ENCODE measurements at places on chromosomes 1 and 21. TPM values are rescaled to one million over a fixed set of nuclear protein-coding genes. Genes with fewer than 3 reads are reported as not detected.

LEFTY1 gene
- total RNA-seq = not detected

FCRLA gene
- not detected for total RNA-seq

LCE1D gene
- not detected for total RNA-seq

ANKRD34A gene
- total RNA-seq = 0.99 TPM

KISS1 gene
- total RNA-seq = not detected

OR2L3 gene
- total RNA-seq = not detected

SLC19A2 gene
- 7.7 TPM for total RNA-seq

S100A13 gene
- 296 TPM for total RNA-seq

TMEM82 gene
- not detected for total RNA-seq

CHI3L1 gene
- 3.0 TPM for total RNA-seq

TMEM54 gene
- total RNA-seq = 33.1 TPM

IFNLR1 gene
- not detected for total RNA-seq
